Activated CD4-positive, alpha-beta memory T cell treated with anti-CD3 and anti-CD28 coated beads, Interleukin-2, amount 10 ng/mL, durations not matched to agents 7 days and 5 days (primary cell): ENCODE measurements at places on chromosomes 7 and 10.

DNA sequence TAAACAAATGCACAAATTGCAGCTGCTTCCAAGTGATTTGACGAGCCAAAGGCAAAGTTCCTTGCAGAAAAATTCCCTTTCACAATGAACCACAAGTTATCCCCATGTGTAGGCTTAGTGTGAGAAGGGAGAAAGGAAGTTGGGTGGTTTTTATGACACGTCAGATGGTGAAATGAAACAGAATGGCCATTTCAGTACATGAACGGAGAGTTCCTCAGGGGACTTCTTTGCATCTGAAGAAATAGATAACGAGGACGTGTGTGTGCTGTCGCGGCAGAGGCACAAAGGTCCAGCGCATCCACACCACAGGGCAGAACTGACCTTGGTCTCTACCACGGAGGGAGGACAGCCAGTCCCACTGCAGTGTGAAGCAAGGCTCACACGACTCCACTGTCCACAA lies 135.9 kb downstream of the PAXIP1 start:
- peaks cover 18% of the 10 kb centered on the region for H3K27me3 ChIP-seq
- H3K36me3 ChIP-seq: no peaks in the 10 kb centered on the region
- H3K4me3 ChIP-seq: no peak overlapping the region
- no peaks in the 10 kb centered on the region for H3K4me1 ChIP-seq
- no peak overlapping the region for H3K27ac ChIP-seq

DNA sequence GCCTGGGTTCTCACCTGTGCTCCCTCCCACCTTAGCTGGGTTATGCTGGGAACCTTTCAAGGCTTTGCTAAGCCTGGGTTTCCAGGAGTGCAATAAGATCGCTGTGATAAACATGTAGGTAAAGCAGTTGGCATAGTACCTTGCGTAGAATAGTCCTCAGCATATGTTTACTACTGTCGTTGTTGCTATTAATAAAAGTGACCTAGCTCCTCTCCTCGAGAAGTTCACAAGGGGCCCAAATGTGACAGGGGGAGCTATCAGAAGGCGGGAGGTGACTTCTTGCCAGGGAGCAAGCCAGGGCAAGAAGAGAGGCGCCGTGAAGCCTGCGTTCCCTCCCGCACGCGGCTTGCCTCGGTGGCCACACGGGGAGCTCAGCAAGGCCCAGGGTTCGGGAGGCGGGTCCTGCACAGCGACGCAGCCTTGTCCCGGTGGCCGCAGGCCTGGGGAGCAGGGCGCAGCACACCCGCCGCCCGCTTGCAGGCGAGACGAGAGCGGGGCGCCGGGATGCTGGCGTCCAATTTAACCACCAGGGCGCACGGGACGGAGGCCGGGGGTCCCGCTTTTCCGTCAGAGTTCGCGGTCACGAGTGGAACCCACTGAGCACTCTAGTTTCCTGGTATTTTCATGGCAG lies 106.2 kb downstream of the SNX10 start:
- H3K27ac ChIP-seq: no peak overlapping the region
- peaks cover 14% of the 10 kb centered on the region for H3K4me1 ChIP-seq
- peaks cover 55% of the 10 kb centered on the region for H3K27me3 ChIP-seq
- peak overlapping the region; percentile 59 for H3K4me3 ChIP-seq
- DNase-seq: no peak

- DNase-seq: no peak
- no peaks in the 10 kb centered on the region for H3K27me3 ChIP-seq
- no peak overlapping the region for H3K4me3 ChIP-seq
Measured at GRCh38 chr10:23435378-23435777, 3.5 kb upstream of the OTUD1 start.

DNA sequence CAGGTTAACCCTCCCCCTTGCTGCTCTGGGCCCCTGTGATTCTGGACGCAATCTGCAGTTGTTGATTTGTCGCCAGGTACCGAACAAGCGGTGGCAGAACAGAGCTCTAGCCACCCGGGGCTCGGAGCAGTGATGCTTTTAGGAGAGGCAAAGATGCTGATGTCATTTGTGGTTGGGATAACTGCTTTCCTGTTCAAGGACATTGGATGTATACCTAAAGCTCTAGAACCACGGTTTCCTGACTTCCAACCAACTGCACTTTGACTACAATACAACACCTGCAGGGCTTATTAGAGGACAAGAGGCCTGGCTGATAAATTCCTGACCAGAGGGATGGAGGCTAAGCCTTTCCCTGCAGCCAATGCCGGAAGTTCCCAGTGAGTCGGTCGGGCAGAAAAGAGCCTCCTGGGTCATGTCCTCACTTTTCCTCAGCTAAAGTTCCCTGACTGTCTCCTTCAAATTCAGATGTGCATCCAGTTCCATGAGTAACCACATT lies 6.5 kb upstream of the RBM20 start:
- no peak overlapping the region for H3K27ac ChIP-seq
- H3K36me3 ChIP-seq: no peaks in the 10 kb centered on the region
- no peak overlapping the region for H3K4me3 ChIP-seq
- DNase-seq: no peak
- H3K4me1 ChIP-seq: peaks cover 18% of the 10 kb centered on the region

GRCh38 chr10:13873196-13873595 lies 286.4 kb downstream of the PRPF18 start:
- peaks cover 3% of the 10 kb centered on the region for H3K27me3 ChIP-seq
- no peak overlapping the region for H3K4me3 ChIP-seq
- DNase-seq: no peak
- no peaks in the 10 kb centered on the region for H3K4me1 ChIP-seq
- no peaks in the 10 kb centered on the region for H3K36me3 ChIP-seq

DNA sequence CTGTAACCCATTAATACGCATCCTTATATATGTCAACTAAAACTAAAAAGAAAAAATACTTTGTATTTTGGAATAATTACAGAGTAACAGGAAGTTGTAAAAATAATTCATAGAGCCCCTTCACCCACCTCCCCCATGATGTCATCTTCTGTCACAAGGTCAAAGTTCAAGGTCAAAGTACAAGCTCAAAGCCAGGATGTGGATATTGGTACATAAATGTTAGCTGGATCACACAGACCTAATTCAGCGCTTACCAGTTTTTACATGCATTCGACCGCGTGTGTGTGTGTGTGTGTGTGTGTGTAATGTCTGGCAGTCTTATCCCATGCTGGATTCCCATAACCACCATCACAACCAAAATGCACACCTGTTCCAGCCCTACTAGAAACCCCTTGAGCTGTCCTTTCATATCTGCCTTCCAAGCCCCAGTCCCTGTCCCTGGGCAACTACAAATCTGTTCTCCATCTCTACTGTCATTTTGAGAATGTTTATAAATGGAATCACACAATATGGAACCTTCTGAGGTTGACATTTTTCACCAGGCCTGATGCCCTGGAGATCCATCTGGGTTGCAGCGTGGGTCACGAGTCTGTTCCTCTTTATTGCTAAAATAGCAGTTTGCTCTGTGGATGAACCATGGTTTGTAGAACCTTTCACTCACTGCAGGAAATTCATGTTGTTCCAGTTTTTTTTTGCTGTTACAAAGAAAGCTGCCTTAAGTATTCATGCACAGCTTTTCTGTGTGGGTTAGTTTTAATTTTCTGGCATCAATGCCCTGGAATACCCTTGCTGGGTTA lies 153.6 kb upstream of the PITRM1 start:
- H3K4me1 ChIP-seq: peaks cover 4% of the 10 kb centered on the region
- H3K27ac ChIP-seq: no peak overlapping the region
- no peaks in the 10 kb centered on the region for H3K36me3 ChIP-seq
- H3K4me3 ChIP-seq: no peak overlapping the region

- DNase-seq: no peak
- H3K36me3 ChIP-seq: no peaks in the 10 kb centered on the region
- no peaks in the 10 kb centered on the region for H3K4me1 ChIP-seq
- no peak overlapping the region for H3K27ac ChIP-seq
- no peaks in the 10 kb centered on the region for H3K27me3 ChIP-seq
- H3K4me3 ChIP-seq: no peak overlapping the region
Measured at GRCh38 chr7:132187391-132187790, 388.9 kb downstream of the PLXNA4 start.

DNA sequence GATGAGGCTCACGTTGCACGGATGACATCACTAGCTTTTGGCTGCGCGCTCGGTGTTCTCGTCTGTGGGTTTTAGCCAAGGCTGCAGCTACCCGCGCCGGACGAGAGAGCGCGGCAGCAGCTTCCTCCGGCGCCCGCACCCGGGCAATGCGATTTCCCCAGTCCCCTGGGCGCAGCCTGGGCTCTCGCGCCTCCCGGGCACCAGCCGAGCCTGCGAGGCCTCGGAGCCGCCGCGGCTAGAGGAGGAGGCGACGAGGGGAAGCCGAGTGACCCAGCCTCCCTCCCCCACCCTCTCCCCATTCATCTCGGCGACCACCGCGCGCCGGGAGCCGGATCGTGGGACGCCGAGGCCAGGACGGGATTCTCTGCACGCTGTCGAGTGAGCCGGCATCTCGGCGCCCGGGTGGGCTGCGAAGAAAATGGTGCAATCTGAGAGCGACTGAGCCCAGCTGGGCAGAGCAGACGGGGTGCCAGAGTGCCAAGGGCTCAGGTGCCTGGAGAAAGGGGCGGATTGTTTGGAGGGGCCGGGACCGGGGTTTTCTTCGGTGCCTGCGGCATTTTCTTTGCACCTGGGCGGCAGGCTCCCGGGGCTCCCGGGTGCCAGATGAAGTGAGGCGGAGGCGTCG lies 1.2 kb upstream of the TMEM178B start:
- DNase-seq: peak; percentile 55
- peaks cover 46% of the 10 kb centered on the region for H3K27me3 ChIP-seq
- peak overlapping the region; percentile 67 for H3K4me3 ChIP-seq
- peaks cover 23% of the 10 kb centered on the region for H3K4me1 ChIP-seq
- no peak overlapping the region for H3K27ac ChIP-seq
- H3K36me3 ChIP-seq: no peaks in the 10 kb centered on the region

DNA sequence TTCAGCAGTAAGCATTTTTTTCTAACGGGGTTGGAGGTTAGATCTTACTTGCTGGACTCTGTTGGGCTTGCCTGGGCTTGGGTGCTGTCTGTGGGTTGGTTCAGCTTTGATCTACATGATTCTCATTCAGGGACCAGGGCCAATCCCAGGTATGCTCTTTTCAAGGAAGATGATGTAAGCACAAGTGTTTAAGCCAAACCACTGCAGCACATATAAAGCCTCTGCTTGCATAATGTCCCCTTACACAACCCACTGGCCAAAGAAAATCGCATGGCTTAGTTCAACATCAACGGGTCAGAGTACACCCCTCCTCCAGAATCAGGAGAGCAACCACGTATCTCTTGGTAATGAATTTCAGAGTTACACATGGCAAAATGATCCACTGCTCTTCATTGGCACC lies 83.9 kb downstream of the DNAJB9 start:
- H3K36me3 ChIP-seq: no peaks in the 10 kb centered on the region
- no peaks in the 10 kb centered on the region for H3K4me1 ChIP-seq

DNA sequence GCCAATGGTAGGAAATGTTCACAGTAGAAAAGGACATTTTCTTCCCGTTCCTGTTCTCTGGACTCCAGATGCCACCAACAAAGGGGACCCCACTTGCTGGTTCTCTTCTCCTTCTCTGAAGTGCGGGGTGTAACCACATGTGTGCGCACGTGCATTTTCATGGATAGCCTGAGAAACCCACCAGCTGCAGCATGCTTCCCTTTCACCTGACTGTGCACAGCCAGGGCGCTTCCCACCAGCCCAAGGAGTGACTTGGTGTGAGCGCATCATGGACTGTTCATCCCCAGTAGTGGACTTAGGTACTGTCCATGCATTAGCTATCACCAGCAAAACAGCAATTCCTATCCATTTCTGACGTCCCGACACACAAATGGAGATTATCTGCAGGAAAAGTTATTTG lies 29.6 kb upstream of the DPYSL4 start:
- no peak for DNase-seq
- no peak overlapping the region for H3K27ac ChIP-seq

GRCh38 chr10:129021594-129022304 lies 445.3 kb upstream of the MGMT start:
- H3K27ac ChIP-seq: no peak overlapping the region
- H3K4me1 ChIP-seq: no peaks in the 10 kb centered on the region
- no peak for DNase-seq
- H3K4me3 ChIP-seq: no peak overlapping the region
- no peaks in the 10 kb centered on the region for H3K36me3 ChIP-seq

DNA sequence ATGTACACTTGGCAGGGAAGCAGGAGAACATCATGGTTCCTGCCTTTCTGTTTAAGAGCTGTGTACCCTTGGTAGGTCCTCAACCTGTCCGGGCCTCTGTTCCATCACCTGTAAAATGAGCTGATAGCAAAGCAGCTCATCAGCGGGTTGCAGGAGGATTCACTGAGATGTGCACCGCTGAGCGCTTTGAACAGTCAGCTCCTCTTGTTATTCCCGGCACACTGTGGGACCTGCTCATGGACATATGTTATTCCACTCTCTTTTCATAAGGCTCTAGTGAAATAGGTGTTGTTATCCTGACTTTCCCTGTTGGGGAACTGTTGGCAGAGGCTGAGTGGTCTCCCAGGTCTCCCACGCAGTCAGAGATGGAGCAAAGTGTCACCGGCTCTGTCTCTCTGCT lies 497.5 kb upstream of the ZMIZ1 start:
- H3K4me1 ChIP-seq: no peaks in the 10 kb centered on the region
- peaks cover 3% of the 10 kb centered on the region for H3K27me3 ChIP-seq

DNA sequence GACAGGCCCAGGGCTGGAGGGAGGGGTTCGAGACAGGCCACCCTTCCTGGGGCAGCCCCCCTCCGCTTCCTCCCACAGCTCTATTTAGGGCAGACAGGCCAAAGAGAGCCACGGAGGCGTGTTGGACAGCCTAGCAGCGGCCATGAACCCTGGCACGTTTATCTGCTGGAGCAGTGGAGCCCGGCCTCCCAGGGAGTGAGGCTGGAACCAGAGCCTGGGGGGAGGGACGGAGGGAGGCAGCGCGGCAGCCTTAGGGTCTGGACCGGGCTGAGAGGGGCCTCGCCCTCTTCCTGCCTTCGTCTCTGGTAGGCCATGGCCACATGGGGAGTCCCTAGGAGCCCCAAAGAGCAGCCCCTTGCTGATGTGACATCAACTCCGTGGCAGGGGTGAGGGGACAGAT lies 17.1 kb downstream of the UNCX start:
- H3K36me3 ChIP-seq: peaks cover 2% of the 10 kb centered on the region
- H3K27ac ChIP-seq: no peak overlapping the region
- H3K4me1 ChIP-seq: peaks cover 3% of the 10 kb centered on the region
- no peak overlapping the region for H3K4me3 ChIP-seq

- DNase-seq: peak; percentile 42
- H3K27ac ChIP-seq: peak overlapping the region; percentile 70
- H3K36me3 ChIP-seq: peaks cover 4% of the 10 kb centered on the region
- H3K4me3 ChIP-seq: peak overlapping the region; percentile 85
Measured at GRCh38 chr10:68406111-68406814, 814 bp downstream of the RUFY2 start.

GRCh38 chr7:71312755-71313490 lies 181.0 kb downstream of the GALNT17 start:
- H3K27me3 ChIP-seq: no peaks in the 10 kb centered on the region
- no peak overlapping the region for H3K4me3 ChIP-seq
- H3K36me3 ChIP-seq: no peaks in the 10 kb centered on the region
- no peaks in the 10 kb centered on the region for H3K4me1 ChIP-seq
